ENCODE measurements at places on chromosomes 1 and 21. TPM values are rescaled to one million over a fixed set of nuclear protein-coding genes. Genes with fewer than 3 reads are reported as not detected.
A peak's percentile ranks its signal among the peaks of the same experiment; 100 is the strongest.

DNA sequence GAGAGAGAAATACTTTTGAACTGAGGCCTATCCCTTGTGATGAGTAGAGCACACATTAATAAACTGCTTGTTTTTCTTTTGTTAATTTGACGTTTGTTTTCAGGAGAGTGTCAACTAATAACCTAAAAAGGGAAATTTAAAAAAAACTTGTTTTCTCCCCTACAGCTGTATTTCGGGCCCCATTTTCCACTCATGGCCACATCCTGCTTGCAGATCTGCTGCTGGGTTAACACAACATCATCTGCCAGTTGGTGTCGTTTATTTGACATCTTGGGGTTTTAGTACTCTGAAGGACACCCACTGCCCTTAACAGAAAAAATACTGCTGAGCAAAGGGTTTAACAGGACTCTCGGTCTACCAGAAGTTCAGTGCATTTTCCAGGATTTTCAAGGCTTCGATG, 848 bp upstream of the PYHIN1 start:
- peak; percentile 53 for DNase-seq

- DNase-seq: peak; percentile 60
Observed at GRCh38 chr21:36330904-36331303, 10.9 kb downstream of the MORC3 start.

DNA sequence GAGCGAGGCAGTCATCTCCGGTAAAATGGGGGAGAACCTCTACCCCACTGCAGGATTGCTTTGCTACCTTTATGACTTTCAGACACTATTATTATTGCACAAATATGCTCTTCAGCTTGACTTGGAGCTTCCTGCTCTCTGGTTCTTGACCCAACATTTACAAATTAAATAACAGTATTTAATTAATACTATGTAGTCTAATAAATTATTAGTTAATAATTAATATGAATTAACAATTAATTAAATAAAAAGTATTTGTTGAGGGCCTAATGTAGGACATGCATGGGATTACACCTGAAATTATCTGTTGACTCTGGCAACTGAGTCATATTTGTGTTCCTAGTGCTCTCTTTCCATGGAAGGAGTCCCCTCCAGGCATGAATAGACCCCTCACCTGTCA, 359.9 kb downstream of the SIPA1L2 start:
- no peak for DNase-seq

GRCh38 chr1:66275083-66275482, 258.9 kb upstream of the SGIP1 start:
- no peak for DNase-seq

DNA sequence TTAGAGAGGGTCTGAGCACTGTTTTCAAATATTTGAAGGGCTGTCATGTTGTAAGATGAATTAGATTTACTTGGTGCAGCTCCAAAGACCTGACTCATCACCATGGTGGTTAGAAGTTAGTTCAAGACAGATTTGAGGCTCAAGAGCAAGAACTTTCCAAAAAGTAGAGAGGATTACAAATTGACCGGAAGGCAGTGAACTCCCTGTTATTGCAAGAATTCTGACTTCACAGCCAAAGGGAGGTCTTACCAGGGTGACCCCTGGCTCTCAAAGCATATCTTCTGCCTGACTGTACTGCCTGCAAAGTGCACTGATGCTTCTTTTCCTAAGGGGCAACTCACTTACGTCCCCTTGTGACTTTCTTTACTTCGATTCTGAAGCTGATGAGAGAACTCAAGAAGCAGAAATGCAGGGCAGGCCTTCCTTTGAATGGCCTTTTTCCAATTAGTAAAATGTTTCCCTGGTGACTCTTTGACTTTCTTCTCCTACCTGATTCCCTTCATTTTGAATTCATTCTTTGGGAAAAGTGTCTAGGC, 86.4 kb downstream of the NAV1 start:
- no peak for DNase-seq

GRCh38 chr1:66468722-66469121, 65.2 kb upstream of the SGIP1 start:
- DNase-seq: no peak

DNA sequence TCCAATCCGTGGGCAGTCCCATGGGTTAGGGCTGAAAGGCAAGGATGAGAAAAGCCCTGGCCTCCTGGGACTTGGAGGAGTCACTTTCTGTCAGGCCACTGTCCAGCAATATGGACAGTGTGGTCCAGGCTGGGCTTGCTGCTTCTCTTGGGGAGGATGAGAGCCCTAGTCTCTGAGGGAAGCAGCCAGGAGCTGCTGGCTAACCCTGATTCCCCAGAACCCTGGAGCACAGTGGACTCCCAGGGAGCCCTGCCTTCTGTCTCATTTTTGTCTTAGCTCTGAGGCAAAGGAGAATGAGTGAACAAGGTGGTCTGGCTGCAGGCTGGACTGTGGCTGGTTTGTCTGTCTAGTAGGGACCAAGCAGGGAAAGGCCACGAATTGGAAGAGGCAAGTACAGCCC, 23.8 kb upstream of the EDN2 start:
- DNase-seq: no peak

DNA sequence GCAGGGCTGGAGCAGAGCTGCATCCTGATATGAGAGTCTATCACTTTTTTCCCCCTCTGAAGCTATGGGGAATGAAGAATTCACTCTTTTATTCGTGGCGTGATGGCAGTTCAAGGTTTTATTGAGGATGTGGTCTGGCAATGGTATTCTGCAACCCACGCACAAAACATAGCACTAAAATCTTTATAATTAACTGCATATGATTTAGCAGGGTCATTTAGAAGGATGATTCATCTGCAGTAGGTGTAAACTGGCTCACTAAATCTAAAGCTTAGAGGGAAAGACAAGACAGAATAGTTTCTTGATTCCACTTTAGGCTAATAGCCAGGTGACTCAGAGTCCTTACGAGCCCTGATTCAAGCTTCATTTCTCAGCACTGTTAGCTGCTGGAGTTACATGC, 25.0 kb upstream of the CHRM3 start:
- no peak for DNase-seq

GRCh38 chr1:40708750-40709099, 17.2 kb downstream of the NFYC start:
- DNase-seq: no peak

DNA sequence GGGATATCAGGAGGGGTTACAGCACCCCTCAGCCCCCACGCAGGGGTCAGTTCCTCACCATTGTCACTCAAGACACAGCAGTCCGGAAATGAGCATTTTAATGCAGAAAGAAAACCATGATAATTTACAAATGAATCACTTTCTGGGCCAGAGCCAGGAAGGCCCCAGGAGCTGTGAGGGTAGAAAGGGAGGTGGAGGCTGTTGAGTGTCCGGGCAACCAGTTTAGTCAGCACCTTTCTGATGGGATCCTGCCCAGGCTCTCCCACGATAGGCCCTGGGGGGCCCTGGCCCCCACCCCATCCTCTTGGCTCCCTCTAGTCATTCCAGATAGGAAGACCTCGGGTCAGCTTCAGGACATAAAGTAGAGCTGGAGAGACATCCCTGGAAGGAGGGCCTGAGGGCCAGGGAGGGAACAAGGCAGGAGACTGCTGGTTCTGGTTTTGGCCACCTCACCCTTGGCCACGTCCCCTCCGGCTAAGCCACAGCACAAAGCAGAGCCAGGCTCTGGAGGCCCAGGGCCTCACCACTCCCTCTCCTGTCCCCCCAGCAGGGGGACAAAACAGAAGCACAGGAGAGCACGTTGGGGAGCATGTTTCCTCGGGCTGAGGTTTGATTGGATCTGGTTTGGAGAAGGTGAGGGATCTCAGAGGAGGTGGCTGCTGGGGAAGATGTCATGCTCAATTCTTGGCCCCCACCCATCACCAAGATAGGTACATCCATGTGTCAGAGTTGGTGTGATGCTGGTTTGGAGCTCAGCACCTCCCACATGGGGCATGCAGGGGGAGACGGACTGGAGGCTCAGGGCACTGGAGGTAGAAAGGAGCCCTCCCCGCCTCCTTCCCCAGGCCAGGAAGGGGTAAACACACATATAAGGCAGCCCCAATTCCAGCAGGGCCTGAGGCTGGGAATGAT, 20.6 kb downstream of the ETNK2 start:
- no peak for DNase-seq

DNA sequence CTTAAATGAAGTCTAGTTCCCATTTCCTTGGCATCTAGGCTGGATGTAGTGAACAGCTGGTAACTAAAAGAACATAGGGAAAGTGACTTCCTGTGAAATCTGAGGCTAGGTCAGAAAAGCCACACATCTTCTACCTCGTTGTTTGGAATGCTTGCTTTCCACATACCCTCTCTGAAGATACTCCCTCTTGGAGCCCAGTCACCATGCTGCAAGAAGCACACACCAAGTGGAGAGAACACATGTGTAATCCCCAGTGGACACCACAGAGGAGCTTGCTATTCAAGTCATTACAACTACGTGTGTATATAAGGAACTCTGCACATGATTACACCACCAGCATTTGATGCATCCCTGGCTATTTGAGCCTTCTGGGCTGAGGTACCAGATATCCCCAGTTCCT, 125.9 kb downstream of the RGS21 start:
- no peak for DNase-seq

- DNase-seq: no peak
Observed at GRCh38 chr1:67880056-67880601, 46.9 kb upstream of the GNG12 start.

DNA sequence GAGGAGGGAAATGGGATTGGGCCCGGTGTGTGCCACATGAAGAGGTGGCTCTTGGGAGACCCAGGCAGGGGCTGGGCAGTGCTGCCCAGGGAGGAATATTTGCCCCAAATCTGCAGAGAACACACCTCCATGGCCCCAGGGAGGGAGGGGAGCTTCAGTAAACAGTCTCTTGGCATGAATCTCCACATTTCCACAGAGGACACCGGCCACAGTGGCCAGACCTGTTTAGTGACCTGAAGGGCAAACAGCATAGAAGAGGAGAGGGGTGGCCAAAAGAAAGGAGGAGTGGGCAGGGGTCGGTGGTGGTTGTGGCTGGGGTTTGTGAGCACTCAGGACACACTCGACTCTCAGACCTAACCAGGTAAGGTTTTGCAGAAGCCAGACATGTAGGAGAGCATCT, 54.0 kb upstream of the IFFO2 start:
- DNase-seq: no peak

GRCh38 chr21:37202221-37203110, 64.7 kb downstream of the VPS26C start:
- DNase-seq: no peak

GRCh38 chr1:194618101-194618500, 1431.7 kb upstream of the B3GALT2 start:
- no peak for DNase-seq

DNA sequence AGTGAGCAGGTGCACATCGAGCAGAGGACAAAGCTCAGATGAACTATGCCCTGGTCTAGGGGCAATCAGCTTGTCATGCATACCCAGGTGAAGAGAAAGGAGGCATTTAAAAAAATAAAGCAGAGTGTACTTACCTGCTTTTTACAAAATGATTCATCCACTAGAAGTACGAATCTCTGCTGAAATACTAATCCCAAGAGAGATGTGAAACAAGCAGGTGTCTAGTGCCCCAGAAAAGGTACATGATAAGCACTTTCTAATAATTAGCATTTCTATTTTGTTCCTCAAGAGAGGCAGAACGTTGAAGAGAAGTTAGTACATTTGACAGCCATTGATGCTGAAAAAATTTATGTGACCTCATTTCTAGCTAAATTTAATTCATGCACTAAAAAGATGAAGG, 31.1 kb downstream of the CHODL start:
- DNase-seq: no peak

DNA sequence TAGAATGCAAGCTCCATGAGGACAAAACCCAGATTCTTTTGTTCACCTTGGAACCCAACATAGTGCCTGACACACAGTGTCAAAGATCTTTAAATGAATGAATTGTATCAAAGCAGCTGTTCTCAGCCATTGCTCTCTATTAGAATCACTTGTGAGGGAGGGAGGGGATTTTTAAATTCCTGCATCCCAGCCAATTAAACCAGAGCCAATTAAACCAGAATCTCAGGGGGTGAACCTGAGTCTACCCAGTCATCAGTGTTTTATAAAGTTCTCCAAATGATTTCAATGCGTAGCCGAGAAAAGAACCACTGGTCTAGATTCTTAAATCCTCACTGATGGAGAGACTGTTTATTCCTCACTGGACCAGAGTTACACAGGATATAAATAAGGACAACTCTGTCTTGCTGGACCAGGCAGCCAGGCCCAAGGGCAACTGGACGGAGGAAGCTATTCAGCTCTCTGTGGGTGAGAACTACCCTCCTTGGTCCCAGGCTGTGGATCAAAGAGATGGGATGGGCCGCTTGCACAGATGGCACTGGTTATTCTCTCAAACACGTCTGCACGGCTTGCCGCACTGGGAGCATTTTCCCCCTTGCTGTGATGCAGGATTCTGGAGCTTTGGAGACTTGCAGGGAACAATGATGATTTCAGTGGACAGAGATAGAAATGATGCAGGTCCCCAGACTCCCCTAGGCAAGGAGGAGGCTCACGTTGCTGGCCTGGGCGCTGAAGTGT, 20.0 kb upstream of the CDCA8 start:
- DNase-seq: no peak

DNA sequence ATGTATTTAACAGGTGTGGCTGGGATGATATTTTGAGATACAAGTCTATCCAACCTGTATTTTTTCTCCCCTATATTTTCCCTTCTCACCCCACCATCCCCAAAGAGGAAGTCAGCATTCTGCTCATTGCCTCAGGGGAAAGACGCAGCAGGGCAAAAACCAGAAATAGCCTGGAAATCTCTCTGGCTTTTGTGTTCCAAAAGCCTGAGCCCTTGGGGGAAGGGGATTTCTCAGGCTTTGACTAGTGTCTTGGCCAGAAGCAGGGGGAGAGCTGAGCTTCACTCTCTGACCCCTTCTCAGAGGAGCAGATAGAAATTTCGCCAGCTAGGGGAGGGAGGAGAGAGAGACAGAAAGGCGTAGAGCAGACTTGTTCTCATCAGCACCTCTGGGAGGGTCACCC, 244.7 kb downstream of the RRAGC start:
- DNase-seq: no peak

DNA sequence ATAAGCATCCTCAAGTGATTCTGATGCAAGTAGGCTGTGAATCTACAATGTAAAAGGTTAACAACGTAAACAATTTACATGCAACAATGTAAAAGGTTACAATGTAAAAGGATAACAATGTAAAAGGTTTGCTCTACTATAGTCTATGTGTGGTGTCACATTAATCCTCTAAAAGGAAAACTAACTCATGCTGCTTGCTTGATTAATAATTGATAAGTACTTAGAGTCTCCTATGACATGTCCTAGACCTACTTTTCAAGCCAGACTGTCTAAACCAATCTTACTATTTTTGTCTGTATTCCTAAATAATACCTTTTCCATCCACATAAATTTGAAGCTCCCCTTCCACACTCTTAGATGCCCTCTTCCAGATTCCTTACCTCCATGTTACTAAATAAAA, 606.8 kb downstream of the LTN1 start:
- no peak for DNase-seq

GRCh38 chr21:45949928-45950739, 31.4 kb upstream of the COL6A1 start:
- no peak for DNase-seq

UTS2 gene
- 0.16 TPM for total RNA-seq

SAMD11 gene
- total RNA-seq: not detected

S100A9 gene
- total RNA-seq: not detected
